ENCODE measurements at places on chromosomes 3 and 15.

- peak; percentile 83 for DNase-seq
Observed at GRCh38 chr3:72100601-72101187, 315.7 kb upstream of the PROK2 start.

- DNase-seq: no peak
Observed at GRCh38 chr3:49158103-49158709, 7.9 kb downstream of the CCDC71 start.

DNA sequence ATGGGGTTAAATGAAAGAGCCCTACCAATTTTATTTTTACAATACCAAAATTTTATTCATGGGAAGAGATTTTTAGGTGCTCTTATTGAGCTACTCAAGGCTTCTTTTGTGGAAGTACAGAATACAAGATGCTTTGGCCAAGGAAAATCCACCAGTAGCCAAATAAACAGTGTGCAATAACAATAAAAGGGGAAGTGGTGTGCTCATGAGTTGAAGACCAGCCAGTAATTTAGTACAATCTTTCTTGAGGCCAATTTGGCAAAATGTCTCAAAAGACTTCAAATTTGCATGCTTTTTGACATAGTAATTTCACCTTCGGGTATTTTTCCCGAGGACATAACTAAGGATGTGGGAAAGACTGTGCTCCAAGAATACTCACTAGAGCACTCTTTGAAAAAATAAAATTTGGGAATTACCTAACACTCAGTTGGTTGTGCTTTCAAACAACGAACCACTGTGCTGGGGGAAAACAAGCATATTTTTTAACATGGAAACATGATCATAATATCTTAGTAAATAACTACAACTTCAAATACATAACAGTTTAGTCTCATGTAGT lies 294.0 kb downstream of the DIPK2A start:
- DNase-seq: peak; percentile 4

DNA sequence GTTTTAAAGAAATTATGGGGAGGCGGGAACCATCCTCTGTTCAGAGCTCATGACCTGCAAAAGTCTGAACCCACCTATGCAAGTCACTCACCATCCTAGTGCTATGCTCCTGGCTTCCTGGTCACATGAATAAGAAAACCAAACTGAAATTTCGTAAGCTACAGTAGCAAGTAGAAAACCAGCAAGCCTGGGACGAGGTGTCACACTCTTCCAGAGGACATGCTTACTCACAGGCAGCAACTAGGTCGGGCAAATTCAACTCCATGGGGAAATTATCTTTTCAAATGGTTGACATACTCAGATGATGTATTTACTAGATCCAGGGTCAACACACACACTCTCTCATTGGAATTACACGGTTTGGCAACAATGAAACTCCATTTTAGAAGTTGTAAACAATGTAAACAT lies 31.3 kb downstream of the LDHAL6B start:
- DNase-seq: no peak

Data from AG10803 (cell line).